NCI-H69 (cell line): ENCODE measurements at places on chromosomes 3 and 15.
A peak's percentile ranks its signal among the peaks of the same experiment; 100 is the strongest.

DNA sequence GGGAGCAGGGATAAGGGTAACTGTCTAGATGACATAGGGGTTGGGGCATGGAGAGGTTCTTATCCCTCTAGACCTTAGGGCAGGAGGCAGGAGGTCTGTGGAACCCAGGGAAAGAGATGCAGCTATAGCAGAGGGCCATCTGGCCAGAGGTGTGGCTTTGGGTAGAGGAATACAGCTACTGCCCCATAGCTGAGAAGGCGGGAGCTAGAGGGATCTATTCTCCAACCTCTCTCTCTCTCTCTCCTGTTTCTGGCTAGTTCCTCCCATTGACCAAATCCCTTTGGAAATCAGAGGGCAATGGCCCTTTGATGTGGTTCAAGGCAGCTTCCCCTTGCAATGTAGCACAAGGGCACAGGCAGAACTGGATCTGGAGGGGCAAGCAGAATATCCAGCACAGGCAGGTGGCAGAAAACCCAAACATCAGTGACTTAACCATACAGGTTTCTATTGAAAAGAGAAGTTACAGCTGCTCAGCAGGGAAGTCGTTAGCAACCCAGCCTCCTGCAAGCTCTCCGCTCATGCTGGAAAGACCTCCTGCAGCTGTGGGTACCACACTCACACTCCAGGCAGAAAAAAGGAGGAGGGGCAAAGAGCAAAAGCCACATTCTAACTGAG lies 22.3 kb upstream of the LMOD3 start:
- peak; percentile 71 for DNase-seq

GRCh38 chr3:44419116-44419922 lies 58.2 kb downstream of the ZNF445 start:
- DNase-seq: no peak

- no peak for DNase-seq
These were observed 14.4 kb upstream of the FAM3D start for GRCh38 chr3:58680879-58681525.

- DNase-seq: peak; percentile 99
These were observed 500.9 kb downstream of the SOX2 start for GRCh38 chr3:182212479-182213076.

DNA sequence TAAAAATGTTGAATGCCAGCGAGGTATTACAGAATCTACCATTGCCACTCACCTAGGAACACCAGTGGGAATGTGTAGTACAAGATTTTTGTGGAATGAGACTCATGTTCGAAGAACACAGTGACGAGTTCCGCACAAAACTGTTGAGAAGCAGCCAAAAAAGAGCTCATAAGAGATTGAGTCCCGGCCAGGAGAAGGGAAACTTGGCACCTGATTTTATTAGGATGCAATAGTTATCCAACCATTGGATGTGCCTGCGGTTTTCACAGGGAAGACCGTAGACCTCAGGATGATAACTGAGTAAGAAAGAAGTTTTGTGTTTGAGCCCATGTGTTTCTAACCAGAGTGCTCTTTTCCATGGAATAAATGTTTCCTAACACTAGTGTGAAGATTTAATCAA lies 88.9 kb downstream of the PTPRG start:
- no peak for DNase-seq

- no peak for DNase-seq
These were observed 30.3 kb downstream of the ABHD2 start for GRCh38 chr15:89118481-89118989.

GRCh38 chr15:51841406-51842040 lies 12.1 kb downstream of the TMOD3 start:
- DNase-seq: no peak

DNA sequence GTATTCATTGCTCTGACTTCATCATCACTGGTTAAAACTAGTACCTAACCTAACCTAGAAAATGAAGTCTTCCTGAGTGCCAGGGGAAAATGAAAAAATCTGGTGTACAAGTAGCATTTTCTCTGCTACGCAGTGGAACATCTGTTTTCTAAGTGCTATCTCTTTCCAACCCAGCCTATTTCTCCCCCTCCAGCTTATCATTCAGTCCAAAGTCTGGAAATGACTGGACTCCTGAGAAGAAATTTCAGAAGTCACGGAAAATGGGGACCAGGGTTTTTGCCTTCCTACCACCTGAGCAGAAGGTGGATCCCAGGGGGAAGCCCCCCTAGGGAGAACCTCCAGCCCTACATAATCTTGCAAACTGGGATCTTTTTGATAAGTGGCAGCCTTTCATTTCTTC lies 9.6 kb upstream of the GLCE start:
- no peak for DNase-seq

GRCh38 chr3:178084938-178085816 lies 451.1 kb upstream of the KCNMB2 start:
- peak; percentile 99 for DNase-seq

DNA sequence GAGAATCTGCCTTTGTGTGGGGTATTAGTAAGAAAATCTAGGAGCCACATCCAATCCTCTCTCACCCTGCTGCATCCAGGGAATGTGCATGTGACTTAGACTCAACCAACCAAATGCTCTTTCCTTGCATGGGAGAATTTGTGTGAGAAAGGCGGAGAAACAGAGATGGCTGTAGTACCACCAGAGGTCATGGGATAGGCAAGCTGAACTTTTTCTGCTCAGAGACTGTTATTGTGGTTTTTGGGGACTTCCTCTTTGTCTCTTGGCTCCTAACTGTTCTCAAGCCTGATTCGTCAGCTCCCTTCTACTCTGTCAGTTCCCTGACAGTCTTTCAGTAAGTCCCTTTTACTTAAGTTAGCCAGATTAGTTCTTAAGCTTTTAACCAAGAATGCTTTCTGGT lies 2.6 kb upstream of the ZSCAN2 start:
- DNase-seq: no peak

GRCh38 chr3:125403789-125404188 lies 28.7 kb upstream of the ZNF148 start:
- DNase-seq: no peak

DNA sequence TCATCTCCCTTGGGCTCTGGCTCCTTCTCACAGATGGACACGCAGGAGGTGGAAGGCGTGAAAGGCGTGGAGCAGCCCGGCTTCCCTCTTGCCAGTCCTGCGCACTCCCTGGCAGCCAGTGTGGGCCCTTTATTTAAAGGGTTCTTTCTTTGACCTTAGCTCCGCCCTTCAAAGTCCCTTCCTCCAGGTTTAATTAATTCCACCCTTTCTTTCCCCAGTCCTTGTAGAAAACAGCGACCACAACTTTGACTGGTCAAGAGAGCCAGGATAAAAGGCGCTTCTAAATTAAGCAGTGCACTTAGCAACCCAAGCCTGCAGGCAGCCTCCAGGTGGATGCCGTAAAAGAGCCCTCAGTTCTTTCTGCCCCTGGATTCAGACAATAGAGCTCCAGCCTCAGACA lies at the start of gene HDC:
Gene HDC (minus strand): TSS at position 107 of the 400 bp plus-strand sequence. CDS start 103 bp downstream, at position 4.
- peak; percentile 29 for DNase-seq

- DNase-seq: no peak
These were observed 66.0 kb downstream of the STAC start for GRCh38 chr3:36446276-36446675.

DNA sequence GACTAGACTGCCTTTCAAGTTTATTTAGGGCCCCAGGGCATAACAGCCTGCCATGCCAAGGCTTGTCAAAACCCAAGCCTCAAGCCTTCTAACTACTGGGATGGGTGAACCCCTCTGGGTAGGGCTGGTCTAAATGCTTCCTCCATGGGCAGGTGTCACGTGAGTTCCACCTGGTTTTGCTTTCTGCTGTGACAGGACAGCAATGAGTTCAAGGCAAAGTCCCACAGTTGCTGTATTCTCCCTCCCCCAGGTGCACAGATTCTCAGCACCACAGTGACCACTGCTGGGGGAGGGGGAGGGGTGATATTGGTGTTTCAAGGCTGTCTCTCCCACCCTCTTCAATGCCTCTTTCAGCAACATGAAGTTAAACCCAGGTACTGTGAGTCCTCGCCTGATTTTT lies 46.9 kb upstream of the UBE2Q2 start:
- no peak for DNase-seq

DNA sequence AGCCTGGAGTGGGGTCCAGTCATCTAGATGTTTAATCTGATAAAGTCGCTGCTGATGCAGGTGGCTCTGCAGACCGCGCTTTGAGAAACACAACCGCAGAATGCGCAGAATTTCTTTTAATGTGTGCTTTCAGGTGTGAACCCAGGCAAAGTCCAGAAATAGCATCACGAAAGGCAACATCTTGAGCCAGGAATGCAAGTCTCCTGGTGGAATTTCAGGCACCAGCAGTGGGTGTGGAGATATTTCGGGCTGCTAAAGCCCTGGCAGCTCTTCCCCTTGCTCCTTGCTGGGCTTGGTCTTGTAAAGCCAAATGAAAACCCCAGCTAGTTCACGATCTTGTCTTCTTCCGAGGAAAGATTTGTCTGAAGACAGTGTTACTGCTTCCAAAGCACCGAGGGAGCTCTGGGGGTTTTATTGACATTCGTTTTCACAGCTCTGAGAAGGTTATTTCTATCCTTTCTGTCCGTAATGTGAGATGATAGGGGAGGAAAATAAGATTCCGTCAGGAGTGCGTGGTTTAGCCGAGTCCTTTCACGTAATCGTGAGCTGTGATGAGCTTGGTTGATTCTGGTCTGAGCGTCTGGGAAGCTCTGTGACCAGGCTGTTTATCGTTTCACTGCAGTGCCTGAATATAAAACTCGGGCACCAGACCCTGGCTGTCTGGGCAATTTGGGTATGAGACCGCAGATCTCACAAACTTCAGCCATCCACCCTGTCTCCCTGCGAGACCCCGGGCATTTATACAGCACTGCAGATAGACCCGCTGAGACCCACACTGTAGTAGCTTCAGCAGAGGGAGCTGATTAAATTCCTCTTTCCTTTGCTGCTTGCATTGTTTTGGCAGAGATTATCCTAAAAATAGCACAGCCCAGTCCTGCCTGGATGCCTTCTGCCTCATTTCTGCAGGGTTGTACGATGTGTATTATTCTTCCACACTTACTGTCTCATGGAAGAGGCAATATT lies 67.0 kb upstream of the SLC25A26 start:
- no peak for DNase-seq

DNA sequence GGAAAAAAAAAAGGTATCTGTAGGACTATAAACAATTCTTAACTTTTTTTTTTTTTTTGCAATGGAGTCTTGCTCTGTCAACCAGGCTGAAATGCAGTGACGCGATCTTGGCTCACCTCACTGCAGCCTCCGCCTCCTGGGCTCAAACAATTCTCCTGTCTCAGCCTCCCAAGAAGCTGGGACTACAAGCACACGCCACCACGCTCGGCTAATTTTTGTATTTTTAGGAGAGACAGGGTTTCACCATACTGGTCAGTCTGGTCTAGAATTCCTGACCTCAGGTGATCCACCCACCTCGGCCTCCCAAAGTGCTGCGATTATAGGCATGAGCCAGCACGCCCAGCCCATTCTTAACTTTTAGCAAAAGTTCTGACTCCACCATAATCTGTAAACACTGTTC lies 50.5 kb downstream of the TRPM7 start:
- DNase-seq: no peak

GRCh38 chr3:38210141-38210757 lies 44.9 kb downstream of the OXSR1 start:
- peak; percentile 1 for DNase-seq

GRCh38 chr3:153767601-153768560 lies 353.3 kb upstream of the ARHGEF26 start:
- no peak for DNase-seq

- peak; percentile 60 for DNase-seq
These were observed 36.3 kb downstream of the BCHE start for GRCh38 chr3:165800970-165801369.

DNA sequence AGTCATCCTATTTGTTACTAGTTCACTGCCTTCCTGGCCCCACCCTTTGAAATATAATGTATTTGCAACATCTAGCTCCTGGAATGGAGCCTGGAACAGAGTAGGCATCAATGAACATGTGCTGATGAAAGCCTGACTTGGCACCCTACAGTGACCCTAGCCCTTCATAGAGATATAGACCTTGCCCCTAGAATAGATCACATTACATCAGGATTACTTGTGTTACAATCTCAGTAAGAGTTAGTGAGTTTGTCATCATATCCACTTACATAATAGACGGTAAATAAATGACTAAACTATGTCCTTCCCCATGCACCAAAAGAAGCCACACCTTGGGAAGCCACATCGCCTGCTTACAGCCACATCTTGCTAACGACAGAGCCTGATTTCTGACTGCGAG lies 110.5 kb upstream of the WNT5A start:
- no peak for DNase-seq

GRCh38 chr3:16085884-16086608 lies 88.4 kb upstream of the GALNT15 start:
- DNase-seq: no peak

- no peak for DNase-seq
These were observed 43.4 kb downstream of the GPR160 start for GRCh38 chr3:170081079-170081741.

DNA sequence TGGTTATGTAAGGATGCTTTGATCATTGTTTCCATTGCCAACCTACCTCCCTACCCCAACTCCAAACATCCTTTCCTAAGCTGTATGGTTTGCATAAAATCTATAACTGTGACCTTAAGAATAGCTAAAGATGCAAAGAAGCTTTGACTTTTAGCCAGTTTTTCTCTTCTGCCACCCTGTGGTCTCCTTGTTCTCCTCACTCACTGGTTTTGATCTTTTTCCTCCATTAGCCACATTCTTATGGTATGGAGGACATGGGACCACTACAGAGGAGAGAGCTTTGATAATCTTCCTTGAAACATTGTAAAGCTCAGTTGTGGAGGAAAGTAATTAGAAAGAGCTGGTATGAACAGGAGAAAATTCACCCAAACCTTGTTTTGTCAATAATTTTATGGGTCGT lies 115.9 kb downstream of the NEK11 start:
- DNase-seq: no peak

DNA sequence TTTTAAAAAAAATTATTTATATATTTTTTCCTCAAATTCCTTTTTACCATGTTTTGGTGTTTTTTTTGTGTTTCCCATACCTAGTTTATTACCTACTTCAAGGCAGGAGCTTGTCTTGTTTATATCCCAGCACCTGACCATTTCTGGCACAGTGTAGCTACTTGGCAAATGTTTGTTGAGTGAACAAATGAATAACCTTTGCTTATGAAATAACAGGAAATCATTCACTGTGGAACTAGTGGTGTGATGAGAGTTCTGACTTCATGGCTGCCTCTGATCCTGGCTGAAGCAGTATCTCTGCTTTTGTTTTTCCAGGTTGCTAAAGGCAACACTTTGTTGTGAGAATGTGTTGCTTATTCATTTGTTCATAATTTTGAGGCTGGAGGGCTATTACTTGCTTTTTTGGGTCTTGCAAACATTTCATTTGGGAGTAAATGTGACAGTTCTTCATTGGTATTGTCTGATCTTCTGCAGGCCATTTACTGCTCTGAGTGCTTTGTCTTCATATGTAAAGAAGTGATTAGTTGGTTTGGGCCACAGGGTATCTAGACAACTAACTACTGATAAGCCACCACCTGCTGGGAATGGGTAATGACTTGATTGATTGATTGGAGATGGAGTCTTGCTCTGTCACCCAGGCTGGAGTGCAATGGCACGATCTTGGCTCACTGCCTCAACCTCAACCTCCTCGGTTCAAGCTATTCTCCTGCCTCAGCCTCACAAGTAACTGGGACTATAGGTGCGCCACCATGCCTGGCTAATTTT lies 5.7 kb downstream of the RAD54L2 start:
- no peak for DNase-seq

- no peak for DNase-seq
These were observed 104.5 kb downstream of the ADCY5 start for GRCh38 chr3:123344175-123344906.
